Posterior vena cava (tissue), 2 donors: ENCODE measurements at places on chromosomes 12 and 14. TPM values are rescaled to one million over a fixed set of nuclear protein-coding genes. Genes with fewer than 3 reads are reported as not detected.

Gene GPR84
- 2.5 TPM for total RNA-seq

Gene TSHR
- 0.29 TPM for total RNA-seq

Gene EEA1
- 42.4 TPM for total RNA-seq

Gene NANOG
- 0.56 TPM for total RNA-seq

Gene BMAL2
- 7.6 TPM for total RNA-seq

Gene SLC38A6
- total RNA-seq = 20.9 TPM

Gene CHFR
- total RNA-seq = 36.9 TPM

Gene GOLGA5
- 42.9 TPM for total RNA-seq

Gene SPIC
- total RNA-seq = not detected

Gene IAPP
- total RNA-seq = not detected

Gene NTN4
- 20.5 TPM for total RNA-seq

Gene RHEBL1
- total RNA-seq = 0.38 TPM

Gene LTBR
- 86.4 TPM for total RNA-seq

Gene PTPRO
- 5.6 TPM for total RNA-seq

Gene TAS2R46
- total RNA-seq = 2.2 TPM

Gene GPD1
- total RNA-seq = 1.5 TPM

Gene BCDIN3D
- 4.0 TPM for total RNA-seq

Gene TAS2R7
- not detected for total RNA-seq

Gene TAS2R9
- 0.51 TPM for total RNA-seq
